Stimulated activated CD8-positive, alpha-beta memory T cell treated with anti-CD3 and anti-CD28 coated beads, Interleukin-4, amount 100 ng/mL, for 4 hours (primary cell): ENCODE measurements at places on chromosomes 11 and 22.

DNA sequence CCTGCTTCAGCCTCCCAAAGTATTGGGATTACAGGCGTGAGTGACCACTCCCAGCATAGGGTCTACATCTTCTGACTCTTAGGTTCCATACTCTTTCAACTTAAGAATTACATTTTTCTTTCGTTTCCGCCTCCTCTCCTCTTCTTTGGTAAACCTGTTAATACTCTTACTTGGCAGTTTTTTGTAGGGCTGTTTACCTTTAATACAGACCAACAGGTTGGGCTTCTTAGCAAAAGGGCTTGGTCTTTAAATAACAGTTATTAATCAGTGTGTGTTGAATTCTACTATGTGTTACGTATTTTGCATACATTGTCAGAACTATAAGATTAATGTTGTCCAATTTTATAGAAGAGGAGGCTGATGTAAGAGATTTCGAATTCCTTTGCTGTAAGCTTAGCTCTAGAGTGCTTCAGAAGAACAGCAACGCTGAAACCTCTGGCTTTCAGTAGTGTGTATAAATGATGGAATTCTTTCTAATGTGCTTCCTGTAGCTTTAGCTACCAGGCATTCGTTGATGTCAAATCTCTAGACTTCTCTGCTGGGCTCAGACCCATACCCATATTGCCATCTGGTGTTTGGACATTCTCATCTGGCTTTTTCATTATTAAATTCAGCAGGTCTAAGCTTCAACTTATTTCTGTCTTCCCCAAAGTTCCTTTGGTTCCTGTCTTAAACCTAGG is 3.1 kb downstream of the FDX1 start:
- no peak for DNase-seq

DNA sequence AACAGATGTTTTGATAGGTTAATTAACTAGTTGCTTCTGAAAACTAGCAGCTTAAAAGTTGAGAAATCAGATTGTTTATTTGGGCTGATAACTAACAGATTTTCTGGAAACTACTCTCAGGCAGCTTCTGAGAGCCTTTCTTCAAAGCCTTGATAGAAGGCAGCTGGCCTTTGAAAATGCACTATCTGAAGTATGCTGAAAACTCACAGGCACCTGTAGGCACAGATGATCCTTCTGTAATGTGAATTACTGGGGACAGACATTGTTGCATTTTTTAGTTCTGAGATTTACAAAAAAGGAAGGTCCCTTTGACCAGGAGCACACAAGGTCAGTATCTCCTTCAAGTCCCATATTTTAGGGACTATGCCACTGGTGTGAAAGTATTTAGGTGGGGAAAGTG is 460.8 kb upstream of the CNTN5 start:
- no peak for DNase-seq

- no peak for DNase-seq
Observed at GRCh38 chr11:15216678-15217077, 102.0 kb downstream of the INSC start.

DNA sequence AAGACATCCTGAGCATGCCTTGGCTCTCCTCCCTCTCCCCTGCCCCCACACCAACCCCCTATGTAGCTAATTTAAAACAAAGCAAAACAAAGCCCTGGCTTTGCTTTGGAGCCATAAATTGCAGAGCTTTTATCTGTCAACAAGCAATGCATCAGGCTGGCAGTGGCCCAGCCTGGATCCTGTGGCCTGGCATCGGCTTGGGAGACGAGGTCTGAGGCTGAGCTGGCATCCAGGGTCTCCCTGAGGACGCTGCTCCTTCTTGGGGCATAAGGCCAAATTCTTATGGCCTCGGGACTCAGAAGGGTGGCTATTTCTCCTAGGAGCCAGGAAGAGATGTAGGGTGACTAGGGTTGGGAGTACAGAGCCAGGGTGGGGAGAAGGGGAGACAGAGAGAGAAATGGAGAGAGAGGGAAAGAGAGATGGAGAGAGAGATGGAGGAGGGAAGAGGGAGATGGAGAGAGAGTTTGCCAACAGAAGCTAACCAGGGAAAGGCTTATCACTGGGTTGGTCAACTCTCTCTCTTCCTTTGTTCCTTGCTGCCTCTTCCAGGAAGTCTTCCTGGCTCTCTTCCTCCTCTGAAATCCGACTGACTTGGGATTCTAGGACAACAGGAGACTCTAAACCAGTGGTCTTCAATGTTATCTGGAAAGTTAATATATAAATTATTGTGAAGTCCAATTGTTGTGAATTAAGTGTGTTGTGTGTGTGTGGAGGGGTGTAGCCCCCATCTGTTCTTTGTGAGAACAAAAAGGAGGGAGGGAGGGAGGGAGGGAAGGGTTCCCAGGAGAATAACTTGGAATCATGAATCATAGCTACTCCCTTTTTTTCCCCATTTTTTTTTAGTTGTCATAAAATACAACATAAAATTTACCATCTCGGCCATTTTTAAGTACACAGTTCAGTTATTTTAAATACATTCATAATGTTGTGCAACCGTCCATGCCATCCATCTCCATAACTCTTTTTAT is 29.1 kb downstream of the TSPAN18 start:
- DNase-seq, result no peak

DNA sequence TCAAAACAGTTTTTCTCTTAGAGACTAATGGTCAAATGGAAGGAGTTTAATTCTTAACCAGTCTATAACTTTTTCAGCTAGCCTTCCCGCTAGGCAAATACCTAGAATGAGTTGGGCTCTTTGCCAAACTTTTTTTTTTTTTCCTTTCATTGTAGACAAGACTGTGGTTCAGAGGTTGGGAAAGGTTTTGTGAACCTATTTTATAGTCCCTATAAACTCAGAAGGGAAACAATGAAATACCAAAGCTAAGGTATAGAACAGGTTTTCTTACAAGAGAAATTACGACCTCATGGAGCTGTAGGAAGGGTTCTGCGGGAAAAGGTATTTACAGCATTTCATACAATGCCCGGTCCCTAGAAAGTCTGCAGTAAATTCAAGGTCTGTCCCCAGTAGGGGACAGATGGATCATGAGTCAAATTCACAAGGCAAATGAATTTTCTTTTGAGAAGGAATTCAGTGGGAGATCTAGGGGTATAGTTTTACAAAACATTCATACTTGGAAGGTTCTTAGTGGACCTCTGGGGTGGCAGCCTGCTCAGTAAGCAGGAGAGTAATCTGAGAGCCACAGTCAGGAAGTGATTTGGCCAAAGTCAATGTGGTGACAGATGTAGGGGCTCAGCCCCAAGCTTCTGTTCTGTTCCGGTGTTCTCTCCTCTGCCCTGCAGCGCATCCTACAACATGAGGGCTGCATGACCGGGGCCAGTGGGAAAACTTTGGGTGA is 146.8 kb downstream of the DBX1 start:
- no peak for DNase-seq

- no peak for DNase-seq
Observed at GRCh38 chr22:25453557-25453956, 110.9 kb upstream of the GRK3 start.

GRCh38 chr11:95229993-95230809 is 801 bp downstream of the SESN3 start:
- no peak for DNase-seq
